ENCODE measurements at places on chromosomes 4 and X.

DNA sequence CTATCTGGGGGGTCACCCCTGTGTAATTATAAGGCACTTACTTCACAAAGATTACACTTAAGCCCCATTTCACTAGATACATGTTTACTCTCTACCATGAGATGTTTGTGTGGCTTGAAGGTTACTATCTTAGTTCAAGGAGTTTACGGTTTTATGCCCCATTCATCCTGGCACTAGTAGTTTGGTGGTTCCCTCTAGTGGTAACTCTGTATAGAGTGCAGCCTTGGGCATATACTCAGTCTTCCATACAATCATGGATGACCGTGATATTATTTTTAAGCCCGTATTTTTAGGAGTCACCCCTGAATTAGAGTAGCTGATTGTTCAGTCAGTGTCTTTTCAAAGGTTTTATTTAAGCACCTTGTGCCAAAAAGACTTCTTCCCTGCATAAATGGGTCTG is 109.9 kb upstream of the FAM47C start:
- DNase-seq = no peak

- no peak for DNase-seq
Observed at GRCh38 chr4:36966756-36967460, 277.6 kb upstream of the NWD2 start.

DNA sequence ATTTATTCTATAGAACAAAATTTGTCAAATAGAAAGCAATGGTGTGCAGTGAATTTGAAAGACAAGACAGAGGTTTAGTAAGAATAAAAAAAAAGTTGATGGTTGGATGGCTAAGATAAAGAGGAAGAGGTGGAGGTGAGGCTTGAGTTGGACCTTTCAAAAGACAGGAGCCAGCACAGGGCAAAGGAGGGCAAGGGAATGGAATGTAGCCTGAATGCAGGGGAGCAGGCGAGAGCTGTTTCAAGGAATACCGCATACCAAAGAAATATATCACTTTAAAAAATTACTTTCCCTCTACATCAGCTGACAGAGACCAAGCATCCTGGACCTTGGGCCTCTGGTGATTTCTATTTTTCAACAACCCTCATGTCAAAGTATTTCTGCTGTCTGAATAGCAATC is 38.0 kb upstream of the CXXC4 start:
- no peak for DNase-seq

- DNase-seq = no peak
Observed at GRCh38 chrX:15143825-15144121, 126.1 kb downstream of the ASB9 start.

DNA sequence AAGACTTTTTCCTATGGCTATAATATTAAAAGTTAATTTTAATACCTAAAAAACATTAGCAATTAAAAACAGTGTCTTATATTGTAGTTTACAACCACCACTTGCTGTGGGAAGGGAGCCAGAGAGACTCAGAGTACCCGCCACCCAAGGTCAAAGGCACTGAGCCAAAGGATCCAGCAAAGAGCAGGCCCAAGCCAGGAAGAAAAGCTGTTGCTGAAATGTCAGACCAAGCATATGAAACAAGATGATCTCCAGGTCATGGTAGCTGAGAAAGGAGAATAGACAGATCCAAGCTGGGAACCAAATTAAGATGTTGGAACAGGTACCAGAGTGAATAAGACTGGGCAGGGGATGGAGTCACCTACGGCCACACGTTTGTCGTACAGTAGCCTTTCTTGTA is 18.8 kb upstream of the ATOH1 start:
- no peak for DNase-seq

DNA sequence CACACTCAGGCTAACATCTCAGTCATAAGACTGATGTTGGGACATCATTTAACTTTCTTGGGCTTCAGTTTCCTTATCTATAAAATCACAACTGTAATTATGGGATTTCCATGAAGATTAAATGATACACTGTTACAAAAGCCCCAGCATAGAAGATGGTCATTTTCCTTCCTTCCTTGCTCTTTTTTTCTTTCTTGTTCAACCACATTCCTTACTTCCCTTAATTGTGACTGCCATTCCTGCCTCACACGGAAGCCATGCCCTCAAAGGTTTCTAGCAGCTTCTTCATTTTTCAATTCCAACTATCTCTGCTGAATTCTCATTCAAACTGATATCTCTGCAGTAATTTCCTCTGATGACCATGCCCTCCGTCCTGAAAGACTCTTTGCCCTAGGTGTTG is 311.8 kb downstream of the PPP3CA start:
- no peak for DNase-seq

DNA sequence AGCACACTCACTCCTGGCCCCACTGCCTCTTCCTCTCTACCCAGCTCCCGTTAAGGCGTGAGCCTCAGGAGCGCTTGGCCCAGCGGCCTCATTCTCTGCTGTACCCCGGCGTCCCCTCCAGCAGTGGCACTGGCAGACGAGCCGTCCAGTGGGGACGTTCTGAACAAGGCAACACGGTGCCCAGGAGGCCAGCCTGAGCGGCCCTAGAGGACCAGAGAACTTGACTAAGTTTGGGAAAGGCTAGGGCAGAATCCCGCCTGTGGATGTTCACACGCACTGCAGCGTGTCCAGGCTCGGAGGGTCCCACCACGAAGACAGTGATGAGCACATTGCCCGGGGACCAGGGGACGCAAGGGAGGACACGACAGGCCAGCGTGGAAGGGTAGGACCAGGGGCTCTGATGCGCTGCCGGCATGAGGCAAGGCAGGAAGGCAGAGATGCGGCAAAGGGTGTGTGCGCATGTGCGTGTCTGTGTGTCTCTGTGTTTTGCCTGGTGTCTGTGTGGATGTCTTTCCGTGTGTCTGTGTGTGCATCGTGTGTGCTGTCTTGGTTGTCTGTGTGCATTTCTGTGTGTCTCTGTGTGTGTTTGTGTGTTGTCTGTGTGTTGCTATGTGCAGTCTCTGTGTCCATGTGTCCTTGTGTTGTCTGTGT is 89.4 kb downstream of the ABLIM2 start:
- DNase-seq = no peak

GRCh38 chr4:125849869-125850268 is 535.1 kb downstream of the FAT4 start:
- DNase-seq = no peak

GRCh38 chr4:147638942-147639341 is 21.7 kb downstream of the TMEM184C start:
- DNase-seq = no peak

DNA sequence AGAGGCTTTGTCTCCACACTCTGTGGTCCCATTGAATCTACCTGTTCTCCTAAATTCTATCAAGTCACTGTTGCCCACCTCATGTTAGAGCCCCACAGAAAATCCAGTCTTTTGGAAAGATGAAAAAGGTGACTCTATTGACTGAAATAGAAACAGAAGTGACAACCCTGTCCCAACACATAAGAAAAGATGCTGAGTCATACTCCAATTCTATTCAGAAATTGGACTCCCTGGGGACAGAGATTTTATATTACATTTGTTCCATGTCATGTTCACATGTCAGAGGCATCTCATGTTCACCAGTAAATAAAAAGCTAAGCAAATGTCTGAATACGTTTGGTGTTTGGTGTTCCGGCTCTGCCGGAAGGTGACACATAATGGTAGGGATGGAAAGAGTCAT is 2.9 kb upstream of the GRPR start:
- DNase-seq = no peak

- no peak for DNase-seq
Observed at GRCh38 chr4:85423431-85423830, 51.5 kb upstream of the ARHGAP24 start.

DNA sequence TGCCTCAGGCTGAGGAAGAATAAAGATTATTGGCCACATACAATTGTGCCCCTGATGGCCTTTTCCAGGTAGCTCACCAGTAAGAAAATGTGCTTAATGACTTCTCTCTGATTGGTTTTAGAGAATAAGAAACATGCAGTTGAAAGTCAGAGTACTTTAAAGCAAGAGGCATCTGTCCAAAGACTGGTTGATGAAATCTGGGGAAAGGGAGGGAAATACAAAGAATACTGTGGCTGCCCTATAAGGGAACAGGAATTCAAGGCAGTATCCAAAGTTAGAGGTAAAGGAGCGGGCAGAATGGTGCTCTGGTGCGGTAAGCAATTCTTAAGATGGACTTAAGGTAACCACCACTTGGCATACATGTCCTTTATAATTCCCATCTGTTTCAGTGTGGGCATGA is 11.4 kb downstream of the PBDC1 start:
- no peak for DNase-seq

GRCh38 chr4:55876387-55876786 is 22.9 kb downstream of the EXOC1 start:
- DNase-seq = no peak

DNA sequence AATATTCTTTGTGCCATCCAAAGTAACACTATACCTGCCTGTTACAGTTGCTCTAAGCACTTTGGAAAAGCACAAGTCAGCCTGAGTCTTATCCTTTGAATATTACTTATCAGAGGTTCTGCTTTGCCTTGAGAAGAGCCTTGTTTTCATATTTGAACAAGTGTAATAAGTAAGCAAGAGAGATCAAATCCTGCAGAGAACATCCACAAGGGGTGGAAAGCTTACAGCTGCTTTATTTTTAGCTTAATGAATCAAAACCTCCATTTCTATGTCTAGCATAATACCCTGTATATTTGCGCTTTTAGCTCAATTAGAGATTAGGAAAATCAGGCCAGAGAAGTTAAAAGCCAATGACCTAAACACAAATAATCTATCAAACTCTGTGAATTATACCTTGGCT is 139.8 kb downstream of the CDS1 start:
- DNase-seq = no peak

DNA sequence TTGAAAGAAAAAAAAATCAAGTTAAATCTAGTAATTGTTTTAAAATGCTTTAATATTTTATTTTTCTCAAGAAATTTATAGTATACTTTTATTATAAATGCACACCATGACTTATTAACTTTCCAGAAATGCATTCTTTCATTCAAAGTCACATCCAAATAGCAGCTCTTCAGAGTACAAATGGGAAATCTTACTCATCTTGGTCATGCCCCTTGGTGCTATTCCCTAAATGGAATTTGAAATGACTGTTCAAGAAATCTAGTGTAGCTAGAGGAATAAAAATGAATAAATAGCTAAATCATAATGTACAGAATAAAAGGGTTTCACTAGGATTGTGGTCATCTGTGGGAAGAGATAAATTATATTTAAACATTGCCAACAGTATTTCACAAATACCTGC is 1139.7 kb downstream of the PCDH18 start:
- DNase-seq = no peak

- DNase-seq = no peak
Observed at GRCh38 chrX:110584083-110584482, 211.5 kb downstream of the CHRDL1 start.

- no peak for DNase-seq
Observed at GRCh38 chr4:81622028-81622427, 150.3 kb upstream of the RASGEF1B start.

GRCh38 chrX:10052906-10053625 is 85.9 kb downstream of the CLDN34 start:
- DNase-seq = no peak

DNA sequence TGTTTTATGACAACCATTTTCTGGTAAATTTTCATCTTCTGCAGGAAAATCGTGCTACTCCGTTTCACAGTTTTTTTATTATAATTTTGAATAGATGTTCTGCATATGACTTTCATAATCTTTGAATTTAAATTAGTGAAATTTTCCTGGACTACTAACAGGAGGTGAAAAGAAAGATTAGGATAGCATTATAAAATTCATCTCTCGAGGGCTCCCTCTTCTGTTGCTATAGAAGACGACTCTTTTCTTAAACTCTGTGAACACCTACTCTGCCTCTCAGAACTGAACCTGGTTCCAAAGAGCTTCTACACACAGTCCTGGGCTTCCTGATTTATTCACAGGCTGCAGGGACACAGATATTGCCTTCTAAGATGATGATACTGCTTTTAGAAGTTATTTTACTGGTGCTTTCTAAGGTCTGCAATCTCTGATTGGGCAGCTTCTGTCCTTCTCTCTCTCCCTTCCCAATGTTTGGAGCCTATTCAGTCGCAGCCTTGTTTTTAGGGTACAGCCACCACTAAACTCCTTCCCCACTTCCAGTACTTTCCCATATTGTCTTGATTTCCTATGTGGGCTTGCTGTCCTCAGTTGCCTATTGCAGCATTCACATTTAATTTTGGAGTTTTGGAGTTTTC is 10.1 kb upstream of the SAP30 start:
- DNase-seq = no peak

- no peak for DNase-seq
Observed at GRCh38 chrX:150527108-150527507, 41.3 kb upstream of the MTM1 start.

GRCh38 chr4:156607478-156607857 is 364.1 kb downstream of the PDGFC start:
- no peak for DNase-seq

GRCh38 chr4:178595500-178596138 is 1153.4 kb upstream of the AGA start:
- no peak for DNase-seq

DNA sequence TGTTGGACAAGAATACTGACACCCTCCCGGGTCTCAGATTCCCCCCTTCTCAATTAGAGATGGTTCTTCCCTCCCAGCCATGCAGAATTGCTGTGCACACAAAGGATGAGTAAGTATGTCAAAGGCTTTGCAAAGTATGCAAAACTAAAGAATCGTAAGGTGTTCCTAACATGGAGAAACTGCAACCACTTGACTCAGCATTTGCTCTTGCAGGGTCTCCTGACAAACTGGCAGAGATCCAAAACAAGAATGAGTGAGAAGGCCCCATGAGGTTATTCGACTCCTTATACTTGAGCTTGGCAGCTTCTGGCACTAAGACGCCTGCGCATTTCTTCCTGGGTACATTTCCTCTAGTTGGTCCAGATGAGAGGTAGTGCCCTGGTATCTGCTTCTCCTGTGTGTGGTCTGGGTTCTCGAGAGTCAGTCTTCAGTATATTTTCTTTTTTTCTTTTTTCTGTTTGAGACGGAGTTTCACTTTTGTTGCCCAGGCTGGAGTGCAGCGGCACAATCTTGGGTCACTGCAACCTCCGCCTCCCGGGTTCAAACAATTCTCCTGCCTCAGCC is 8.2 kb downstream of the FAM184B start:
- DNase-seq = no peak

- DNase-seq = no peak
Observed at GRCh38 chr4:13511101-13511500, 27.0 kb upstream of the RAB28 start.

GRCh38 chrX:50697691-50698090 is 116.3 kb downstream of the SHROOM4 start:
- no peak for DNase-seq

- no peak for DNase-seq
Observed at GRCh38 chrX:57821703-57822387, 88.4 kb downstream of the ZXDA start.

DNA sequence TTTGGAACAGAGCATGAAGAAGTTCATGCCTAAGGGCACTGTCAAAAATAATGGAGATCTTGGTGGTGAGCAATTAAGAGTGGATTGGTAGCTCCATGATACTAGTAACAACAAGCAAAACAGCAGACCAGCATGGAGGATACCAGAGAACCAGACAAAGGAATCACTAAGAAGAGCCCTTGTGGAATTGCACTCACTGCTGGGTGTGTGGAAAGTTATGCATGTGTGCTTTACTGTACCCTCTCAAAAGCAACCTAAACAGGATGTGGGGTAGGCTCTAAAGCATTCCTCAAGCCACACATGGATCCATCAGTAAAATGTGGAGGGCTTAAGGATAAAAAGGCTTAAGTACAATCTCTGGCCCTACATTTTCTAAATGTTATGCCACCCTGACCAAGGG is 69.5 kb downstream of the AR start:
- no peak for DNase-seq
